ENCODE measurements at places on chromosomes 2 and 18. TPM values are rescaled to one million over a fixed set of nuclear protein-coding genes. Genes with fewer than 3 reads are reported as not detected.

DNA sequence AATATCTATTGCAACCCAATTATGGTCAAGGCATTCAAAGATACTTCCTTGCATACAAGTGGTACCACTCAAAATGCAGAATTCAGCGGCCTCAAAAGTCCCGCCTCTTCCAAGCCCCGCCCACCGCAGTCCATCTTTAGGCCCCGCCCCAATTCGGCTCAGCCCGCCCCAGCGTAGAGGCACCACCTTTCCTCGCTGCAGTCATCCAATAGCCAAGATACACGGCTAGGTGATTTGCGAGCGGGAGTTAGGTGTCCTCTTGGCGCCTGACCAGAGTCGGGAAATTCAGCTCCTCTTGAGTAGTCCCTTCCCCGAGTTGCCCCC, 431 bp upstream of the SEC11C start:
- DNase-seq, result peak; percentile 85
- peak overlapping the region; percentile 68 for H3K27ac ChIP-seq
- H3K4me3 ChIP-seq, result peak overlapping the region; percentile 75
- no peaks in the 10 kb centered on the region for H3K36me3 ChIP-seq
- peaks cover 22% of the 10 kb centered on the region for H3K4me1 ChIP-seq
- H3K27me3 ChIP-seq, result peaks cover 20% of the 10 kb centered on the region

DNA sequence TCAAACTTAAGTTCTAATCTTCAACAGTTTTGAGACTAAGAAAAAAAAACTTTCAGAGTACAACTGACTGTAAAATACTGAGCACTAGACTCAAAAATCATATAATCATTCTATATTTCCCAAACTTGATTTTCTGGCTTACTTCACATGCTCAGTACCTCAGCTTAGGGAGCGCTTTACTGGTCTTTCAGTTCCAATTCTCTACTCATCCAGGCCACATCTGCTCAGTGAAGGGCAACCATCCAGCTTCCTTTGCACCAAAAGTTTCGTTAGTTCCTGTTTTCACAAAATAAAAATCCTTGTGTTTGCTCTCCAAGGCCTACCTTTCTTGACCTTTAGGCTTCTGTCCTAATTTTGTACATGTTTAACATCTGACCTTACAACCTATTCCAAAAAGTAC, 287.6 kb upstream of the LRRTM1 start:
- no peaks in the 10 kb centered on the region for H3K36me3 ChIP-seq
- no peak for DNase-seq
- H3K4me3 ChIP-seq, result no peak overlapping the region
- no peaks in the 10 kb centered on the region for H3K4me1 ChIP-seq
- H3K27me3 ChIP-seq, result no peaks in the 10 kb centered on the region
- H3K27ac ChIP-seq, result no peak overlapping the region

DNA sequence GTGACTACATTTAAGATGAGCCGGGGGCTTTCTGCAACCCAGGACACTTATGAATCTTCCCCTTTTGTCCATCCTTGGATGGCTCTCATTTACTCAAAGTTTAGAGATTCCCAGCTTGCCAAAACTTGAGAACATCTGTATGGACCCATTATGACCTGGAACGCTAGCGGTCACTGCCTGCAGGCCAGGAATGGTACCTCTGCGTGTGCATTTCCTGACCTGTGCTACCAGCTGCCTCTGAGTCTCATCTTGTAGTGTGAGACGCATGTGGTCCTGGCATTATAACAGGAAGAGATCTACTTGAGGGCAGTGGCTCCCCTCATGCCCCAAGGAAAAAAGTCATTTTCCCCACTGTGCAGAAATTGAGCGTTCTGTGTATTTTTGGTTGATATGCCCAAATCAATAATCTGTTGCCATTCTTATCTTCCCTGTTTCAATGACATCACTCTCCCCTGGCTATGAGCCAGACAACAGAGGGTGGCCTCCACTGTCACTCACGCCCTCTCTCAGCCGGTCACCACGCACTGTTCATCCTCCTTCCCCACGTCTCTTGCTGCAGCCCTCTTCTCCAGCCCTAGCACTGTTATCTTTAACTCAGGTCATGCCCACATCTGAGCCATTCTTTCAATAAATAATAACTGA, 28.5 kb upstream of the NPAS2 start:
- H3K27ac ChIP-seq, result no peak overlapping the region
- H3K4me1 ChIP-seq, result no peaks in the 10 kb centered on the region
- DNase-seq, result no peak
- H3K4me3 ChIP-seq, result no peak overlapping the region
- H3K27me3 ChIP-seq, result no peaks in the 10 kb centered on the region

GRCh38 chr2:187982668-187983067, 309.0 kb upstream of the GULP1 start:
- no peak overlapping the region for H3K4me3 ChIP-seq
- peak; percentile 25 for DNase-seq
- peaks cover 13% of the 10 kb centered on the region for H3K4me1 ChIP-seq
- H3K27me3 ChIP-seq, result no peaks in the 10 kb centered on the region
- no peaks in the 10 kb centered on the region for H3K36me3 ChIP-seq

CGREF1 gene
- 1.2 TPM for total RNA-seq

DNA sequence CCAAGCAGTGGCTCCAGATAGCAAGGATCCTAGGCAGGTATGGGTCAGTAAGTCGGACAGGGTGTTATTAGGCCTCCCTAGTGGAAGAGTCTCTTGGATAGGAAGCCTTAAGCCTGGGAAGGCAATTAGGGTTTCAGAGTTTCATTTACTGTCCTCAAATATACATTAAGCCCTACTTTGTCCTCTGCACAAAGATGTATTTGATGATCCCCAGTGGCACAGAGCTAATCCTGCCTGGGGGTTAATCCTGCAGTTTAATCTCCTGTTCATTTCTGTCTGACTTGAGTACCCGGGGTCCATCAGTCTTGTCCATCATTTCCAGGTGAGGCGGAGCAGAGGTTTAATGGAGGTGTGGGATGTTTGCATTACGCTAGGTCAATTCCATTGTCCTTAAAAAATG, 62.0 kb downstream of the MTCL1 start:
- no peak for DNase-seq
- no peak overlapping the region for H3K27ac ChIP-seq
- H3K4me1 ChIP-seq, result no peaks in the 10 kb centered on the region
- no peak overlapping the region for H3K4me3 ChIP-seq

HTR2B gene
- total RNA-seq, result not detected

- H3K4me1 ChIP-seq, result no peaks in the 10 kb centered on the region
- H3K36me3 ChIP-seq, result no peaks in the 10 kb centered on the region
- H3K27me3 ChIP-seq, result peaks cover 19% of the 10 kb centered on the region
- DNase-seq, result no peak
Measured at GRCh38 chr2:131022731-131023130, 70.5 kb downstream of the FAM168B start.

DCC gene
- total RNA-seq, result not detected

DNA sequence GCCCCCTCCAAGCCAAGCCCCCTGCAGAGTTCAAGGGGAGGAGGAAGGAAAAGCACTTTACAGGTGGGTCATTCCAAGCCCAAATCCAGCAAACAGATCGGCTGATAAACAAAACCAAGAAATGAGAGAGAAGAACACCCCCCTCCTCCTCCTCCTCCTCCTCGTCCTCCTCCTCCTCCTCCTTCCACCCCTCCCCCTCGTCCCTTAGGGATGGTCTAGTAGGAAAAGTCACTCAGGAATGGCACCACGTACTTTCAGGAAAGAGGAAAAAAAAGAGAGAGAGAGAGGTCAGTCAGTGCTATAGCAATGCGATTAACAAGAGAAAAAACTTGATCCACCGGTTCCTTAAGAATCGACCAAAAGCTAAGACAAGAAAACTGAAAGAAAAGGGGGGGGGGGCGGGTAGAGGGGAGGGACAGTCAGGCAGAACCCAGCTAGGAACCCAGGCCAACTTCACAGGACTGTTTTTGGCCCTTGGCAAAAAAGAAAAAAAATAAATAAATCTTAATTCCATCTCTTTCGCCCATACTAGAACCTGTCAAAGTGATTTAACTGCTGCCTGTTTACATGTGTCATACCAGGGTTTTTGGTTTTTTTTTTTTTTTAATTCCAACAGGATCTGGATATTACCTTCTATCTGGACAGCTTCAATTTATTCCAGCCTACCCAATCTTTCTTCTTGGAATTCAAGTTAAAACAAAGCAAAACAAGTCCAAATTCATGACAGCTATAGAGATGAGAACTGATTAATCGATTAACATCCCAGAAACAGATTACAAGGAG, 906 bp downstream of the IKZF2 start:
- H3K27ac ChIP-seq, result no peak overlapping the region
- H3K4me3 ChIP-seq, result peak overlapping the region; percentile 50
- peaks cover 7% of the 10 kb centered on the region for H3K4me1 ChIP-seq
- peak; percentile 29 for DNase-seq
- no peaks in the 10 kb centered on the region for H3K27me3 ChIP-seq
- no peaks in the 10 kb centered on the region for H3K36me3 ChIP-seq

ZNF892 gene
- 3.5 TPM for total RNA-seq

MERTK gene
- total RNA-seq, result 8.2 TPM

DNA sequence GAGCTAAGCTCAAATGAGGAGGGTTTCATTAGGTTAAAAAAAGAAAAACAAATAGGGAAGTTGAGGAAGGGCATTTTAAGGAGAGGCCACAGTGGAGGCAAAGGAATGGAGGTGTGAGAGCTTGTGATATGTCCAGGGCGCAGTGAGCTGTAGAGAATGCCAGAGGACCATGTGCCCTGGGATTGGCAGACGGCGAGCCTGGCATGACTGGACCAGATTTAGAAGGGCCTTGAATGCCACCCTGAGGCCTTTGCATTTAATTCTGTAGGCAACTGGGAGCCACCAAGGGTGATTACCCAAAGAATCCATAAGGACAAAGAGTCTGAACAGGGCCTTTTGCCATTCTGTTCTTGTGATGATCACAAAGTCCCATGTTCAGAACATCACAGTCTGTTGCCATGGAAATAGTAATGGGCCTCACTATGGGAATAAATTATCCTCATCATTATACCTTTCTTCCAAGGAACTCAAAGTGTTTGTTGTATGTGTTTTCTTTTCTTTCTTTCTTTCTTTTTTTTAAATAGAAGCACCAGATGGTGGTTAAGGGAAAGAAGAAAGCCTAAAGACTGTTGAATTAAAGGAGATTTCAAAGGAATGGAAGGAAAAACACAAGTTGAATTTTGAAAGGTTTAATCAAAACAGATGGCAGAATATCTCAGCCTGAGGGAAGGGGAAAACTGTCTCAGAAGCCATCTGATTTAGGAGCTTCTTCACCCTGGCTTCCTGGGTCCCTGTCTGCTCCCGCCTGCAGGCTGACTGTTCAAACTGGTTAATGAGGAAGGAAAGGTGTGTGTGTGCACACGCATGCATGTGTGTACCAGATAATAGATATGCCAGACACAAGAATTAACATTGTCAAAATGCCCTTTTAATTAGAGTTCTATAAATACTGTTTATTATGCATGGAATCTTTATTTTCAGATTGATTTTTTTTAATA, 31.6 kb upstream of the NCOA1 start:
- H3K4me1 ChIP-seq, result peaks cover 6% of the 10 kb centered on the region
- no peak overlapping the region for H3K4me3 ChIP-seq
- no peaks in the 10 kb centered on the region for H3K27me3 ChIP-seq
- H3K36me3 ChIP-seq, result no peaks in the 10 kb centered on the region
- no peak for DNase-seq

GRCh38 chr2:54503192-54503591, 47.1 kb downstream of the SPTBN1 start:
- peak overlapping the region; percentile 14 for H3K27ac ChIP-seq
- H3K4me1 ChIP-seq, result peaks cover 83% of the 10 kb centered on the region
- no peaks in the 10 kb centered on the region for H3K27me3 ChIP-seq
- no peak overlapping the region for H3K4me3 ChIP-seq
- DNase-seq, result no peak

GRCh38 chr2:127174136-127174535, 46.0 kb downstream of the CYP27C1 start:
- no peaks in the 10 kb centered on the region for H3K4me1 ChIP-seq
- H3K36me3 ChIP-seq, result no peaks in the 10 kb centered on the region
- H3K27ac ChIP-seq, result no peak overlapping the region
- DNase-seq, result no peak
- H3K4me3 ChIP-seq, result no peak overlapping the region

CCDC138 gene
- 1.1 TPM for total RNA-seq

PDCD1 gene
- total RNA-seq, result 14.2 TPM

DNA sequence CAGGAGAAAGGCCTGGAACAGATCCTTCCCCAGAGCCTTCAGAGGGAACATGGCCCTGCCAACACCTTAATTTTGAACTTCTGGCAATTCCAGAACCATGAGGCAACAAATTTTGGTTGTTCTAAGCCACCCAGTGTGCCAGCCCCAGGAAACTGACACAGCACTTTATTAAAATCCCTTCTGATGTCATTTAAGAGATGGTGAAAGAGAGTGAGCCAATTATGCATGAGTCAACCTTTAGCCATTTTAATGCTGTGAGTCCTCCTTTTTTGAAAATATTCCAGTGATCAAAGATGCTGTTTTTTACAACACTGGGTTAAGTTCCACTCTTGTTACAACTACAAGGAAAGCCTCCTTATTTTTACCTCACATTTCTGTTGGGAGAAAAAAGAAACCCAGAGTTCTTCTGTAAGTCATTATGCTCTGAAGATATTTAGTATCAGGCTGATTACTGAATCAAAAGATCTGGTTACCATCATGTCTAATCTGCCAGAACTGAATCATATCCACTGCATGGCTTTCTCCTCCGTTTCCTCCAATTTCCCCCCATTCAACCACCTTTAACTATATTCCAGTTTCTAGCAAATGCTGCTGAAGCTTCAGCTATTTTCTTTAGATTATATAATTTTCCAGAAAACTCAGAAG, 235.4 kb downstream of the TXNL1 start:
- H3K36me3 ChIP-seq, result no peaks in the 10 kb centered on the region
- H3K27me3 ChIP-seq, result no peaks in the 10 kb centered on the region
- no peak overlapping the region for H3K4me3 ChIP-seq
- H3K4me1 ChIP-seq, result no peaks in the 10 kb centered on the region
- DNase-seq, result no peak

FOXD4L1 gene
- total RNA-seq, result not detected

CAB39 gene
- total RNA-seq, result 91.7 TPM

CRYGD gene
- not detected for total RNA-seq

- DNase-seq, result no peak
Measured at GRCh38 chr2:170535552-170535951, 179.6 kb upstream of the SP5 start.

DNA sequence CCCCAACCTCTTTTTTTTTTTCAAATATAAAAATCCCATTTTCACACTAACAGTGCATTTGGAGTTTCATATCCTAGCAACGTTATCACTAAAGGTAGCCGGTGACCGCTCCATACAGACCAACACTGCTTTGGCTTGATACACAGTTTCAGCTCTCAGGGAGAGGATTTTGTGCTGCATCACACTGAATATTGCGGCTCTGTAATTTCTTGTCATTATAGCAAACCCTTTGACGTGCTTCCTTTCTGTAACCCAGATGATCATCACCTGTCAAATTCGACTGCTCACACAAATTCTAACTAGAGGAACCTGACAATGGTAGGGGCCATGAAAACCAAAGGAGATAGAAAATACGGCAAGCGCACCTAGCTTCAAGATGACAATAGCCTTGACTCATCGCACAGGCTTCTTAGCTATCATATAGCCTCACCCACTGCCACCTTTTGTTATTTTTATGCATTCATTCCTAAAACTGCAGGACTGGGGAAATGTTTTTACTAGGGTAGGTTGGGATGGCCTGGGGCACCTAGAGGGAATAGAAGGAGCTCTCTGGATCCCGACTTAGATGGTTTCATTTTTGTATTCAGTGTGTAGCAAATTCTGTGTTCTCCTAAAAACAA, 582.9 kb upstream of the PIK3C3 start:
- H3K4me3 ChIP-seq, result no peak overlapping the region
- no peaks in the 10 kb centered on the region for H3K27me3 ChIP-seq
- H3K27ac ChIP-seq, result no peak overlapping the region
- H3K36me3 ChIP-seq, result no peaks in the 10 kb centered on the region
- H3K4me1 ChIP-seq, result no peaks in the 10 kb centered on the region

CCDC178 gene
- total RNA-seq, result not detected

GRCh38 chr2:40405465-40405864, 46.4 kb downstream of the SLC8A1 start:
- DNase-seq, result no peak
- H3K27ac ChIP-seq, result no peak overlapping the region
- H3K4me1 ChIP-seq, result peaks cover 68% of the 10 kb centered on the region
- no peaks in the 10 kb centered on the region for H3K27me3 ChIP-seq
- H3K36me3 ChIP-seq, result no peaks in the 10 kb centered on the region
